ENCODE measurements at places on chromosomes 7 and 10.

- no peak overlapping the region for H3K27ac ChIP-seq
- H3K27me3 ChIP-seq: no peaks in the 10 kb centered on the region
- H3K36me3 ChIP-seq: peaks cover 7% of the 10 kb centered on the region
Observed at GRCh38 chr7:32588657-32589056, 93.4 kb downstream of the AVL9 start.

- no peaks in the 10 kb centered on the region for H3K4me1 ChIP-seq
- H3K27ac ChIP-seq: no peak overlapping the region
- no peaks in the 10 kb centered on the region for H3K36me3 ChIP-seq
- no peak overlapping the region for H3K4me3 ChIP-seq
- DNase-seq: peak; percentile 63
- no peaks in the 10 kb centered on the region for H3K27me3 ChIP-seq
Observed at GRCh38 chr10:120423431-120424197, 33.4 kb upstream of the PLPP4 start.

- no peak overlapping the region for H3K4me3 ChIP-seq
- no peaks in the 10 kb centered on the region for H3K27me3 ChIP-seq
- H3K27ac ChIP-seq: no peak overlapping the region
- H3K36me3 ChIP-seq: no peaks in the 10 kb centered on the region
- no peak for DNase-seq
- no peaks in the 10 kb centered on the region for H3K4me1 ChIP-seq
Observed at GRCh38 chr10:28327491-28327880, 24.6 kb upstream of the MPP7 start.

- no peak overlapping the region for H3K4me3 ChIP-seq
- H3K36me3 ChIP-seq: no peaks in the 10 kb centered on the region
- no peaks in the 10 kb centered on the region for H3K4me1 ChIP-seq
- DNase-seq: no peak
- H3K27me3 ChIP-seq: no peaks in the 10 kb centered on the region
Observed at GRCh38 chr10:33709008-33709753, 374.7 kb upstream of the NRP1 start.
